Sigmoid colon (tissue), 7 donors: ENCODE measurements at places on chromosomes 12 and 14. TPM values are rescaled to one million over a fixed set of nuclear protein-coding genes. Genes with fewer than 3 reads are reported as not detected.

The BAG5 gene
- total RNA-seq, result 25.2 TPM

DNA sequence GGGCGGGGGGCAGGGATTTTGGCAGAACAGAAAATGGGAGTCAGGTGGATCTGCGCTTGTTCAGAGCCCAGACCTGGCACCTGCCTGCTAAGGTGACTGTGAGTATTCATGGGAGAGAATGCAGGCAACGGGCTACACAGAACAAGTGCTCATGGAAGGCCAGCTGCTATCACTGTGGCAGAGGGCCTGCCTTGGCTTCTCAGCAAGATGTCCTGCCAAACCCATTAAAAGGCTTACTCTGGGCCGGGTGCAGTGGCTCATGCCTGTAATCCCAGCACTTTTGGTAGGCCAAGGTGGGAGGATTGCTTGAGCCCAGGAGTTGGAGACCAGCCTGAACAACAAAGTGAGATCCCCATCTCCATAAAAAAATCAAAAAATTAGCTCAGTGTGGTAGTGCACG lies 21.0 kb downstream of the DIO3 start:
- no peak for DNase-seq

The HSPA2 gene
- total RNA-seq, result 172 TPM

- no peak for DNase-seq
These were observed 12.6 kb upstream of the OR10P1 start for GRCh38 chr12:55624056-55624455.

GRCh38 chr12:45671254-45671653 lies 58.3 kb upstream of the ARID2 start:
- no peak for DNase-seq

The PYM1 gene
- 28.8 TPM for total RNA-seq

GRCh38 chr12:122197612-122197966 lies 5.9 kb upstream of the B3GNT4 start:
- no peak for DNase-seq
